HFF-Myc (cell line): ENCODE measurements at places on chromosomes 4 and X.

DNA sequence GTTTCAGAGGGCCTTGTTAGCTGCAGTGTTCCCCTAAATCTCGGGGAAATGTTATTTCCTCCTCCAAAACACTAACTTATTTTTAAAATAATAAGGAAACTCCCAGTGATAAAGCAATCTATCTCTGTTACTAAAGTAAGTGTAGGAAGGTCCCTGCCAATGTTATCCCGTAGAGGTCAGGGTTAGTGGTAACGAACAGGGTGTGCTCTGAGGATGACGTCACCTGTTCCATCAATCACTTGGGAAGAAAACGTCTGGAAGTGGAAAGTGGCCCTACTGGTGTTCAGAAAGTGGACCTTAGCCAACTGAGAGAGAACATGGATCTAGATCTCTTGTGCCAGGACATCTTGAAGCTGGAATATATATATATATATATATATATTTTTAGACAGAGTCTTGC, 249.5 kb downstream of the BCOR start:
- DNase-seq: no peak

GRCh38 chr4:72991873-72992272, 77.6 kb downstream of the COX18 start:
- no peak for DNase-seq

DNA sequence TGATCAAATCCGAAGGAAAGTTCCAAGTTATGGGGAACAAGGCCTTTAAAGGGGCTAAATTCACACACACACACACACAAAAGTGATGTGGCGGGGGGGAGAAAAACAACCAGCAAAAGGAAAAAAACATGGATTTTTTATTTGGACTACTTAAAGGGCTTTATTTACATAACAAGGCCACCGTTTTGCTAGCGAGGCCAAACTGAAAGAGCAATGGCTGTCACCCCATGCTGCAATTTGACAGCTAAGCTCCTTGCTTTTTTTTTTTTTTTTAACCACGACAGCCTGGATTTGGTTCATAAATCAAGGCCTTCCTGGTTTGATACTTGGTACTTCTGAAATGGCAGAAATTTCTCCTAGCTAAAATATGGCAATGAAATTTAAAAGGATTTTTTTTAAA, 99.6 kb upstream of the PTCHD1 start:
- DNase-seq: no peak

DNA sequence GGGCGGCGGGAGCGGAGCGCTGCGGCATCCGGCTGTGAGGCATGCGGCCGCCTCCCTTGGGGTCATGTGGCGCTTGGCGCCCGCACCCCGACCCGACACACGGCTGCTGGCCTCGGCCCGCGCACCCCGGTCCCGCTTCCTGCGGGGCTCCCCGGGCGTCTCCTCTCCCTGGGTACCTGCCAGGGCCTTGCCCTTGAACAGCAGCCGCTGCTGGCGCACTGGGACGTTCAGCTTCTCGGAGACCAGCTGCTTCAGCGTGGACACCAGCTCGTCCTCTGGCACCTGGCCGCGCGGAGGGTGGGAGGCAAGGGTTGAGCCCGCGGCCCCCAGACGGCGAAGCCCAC, 391 bp downstream of the UBL4A start:
- DNase-seq: no peak

GRCh38 chrX:74523224-74523623, 91.2 kb downstream of the RLIM start:
- no peak for DNase-seq

DNA sequence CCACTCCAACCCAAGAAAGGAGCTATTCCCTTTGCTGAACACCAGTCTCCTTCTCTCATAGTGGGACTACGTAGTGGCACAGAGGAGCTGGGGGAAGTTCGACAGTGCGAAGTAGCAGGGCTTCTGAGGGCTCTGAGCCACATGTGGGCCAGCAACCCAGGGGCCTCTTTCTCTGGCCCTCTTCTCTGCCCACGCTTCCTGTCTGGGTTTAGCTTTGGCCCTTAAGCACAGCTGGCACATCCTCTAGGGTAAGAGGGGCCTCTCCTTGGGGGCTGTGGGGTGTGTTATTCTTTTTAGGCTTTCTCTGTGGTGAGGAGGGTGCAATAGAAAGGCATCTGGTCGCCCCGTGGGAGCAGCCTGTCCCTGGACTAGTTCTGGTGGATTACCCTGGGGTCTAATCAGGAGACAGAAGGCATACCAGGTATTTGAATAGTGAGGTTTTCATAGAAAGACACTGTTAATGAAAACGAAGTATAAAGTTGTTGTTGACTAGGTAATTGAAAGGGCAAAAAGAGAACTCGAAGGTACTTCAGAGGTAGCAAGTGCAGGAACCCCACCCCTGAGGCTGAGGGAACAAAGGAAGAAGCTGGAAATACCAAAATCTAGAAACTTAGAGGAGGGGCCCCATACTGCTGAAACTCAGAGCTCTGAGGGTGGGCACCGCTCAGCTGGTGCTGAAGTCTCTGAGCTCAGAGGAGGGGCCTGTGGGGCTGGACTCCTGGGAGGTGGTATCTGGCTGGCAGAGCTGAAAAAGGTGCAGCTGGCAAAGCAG, 151.9 kb upstream of the RPS6KA3 start:
- DNase-seq: no peak

DNA sequence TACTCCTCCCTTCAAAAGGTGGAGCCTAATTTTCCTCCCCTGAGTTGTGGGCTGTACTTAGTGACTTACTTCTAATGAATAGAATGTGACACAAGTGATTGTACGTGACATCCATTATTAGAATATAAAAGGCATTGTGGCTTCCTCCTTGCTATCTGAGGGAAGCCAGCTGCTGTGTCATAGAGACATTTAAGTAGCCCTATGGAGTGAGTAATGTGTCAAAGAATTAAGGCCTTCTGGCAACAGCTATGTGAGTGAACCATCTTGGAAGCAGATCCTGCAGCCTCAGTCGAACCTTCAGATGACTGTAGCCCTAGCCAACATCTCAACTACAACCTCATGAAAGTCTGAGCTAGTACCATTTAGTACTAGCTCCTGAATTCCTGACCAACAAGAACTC, 76.1 kb downstream of the BCOR start:
- no peak for DNase-seq

DNA sequence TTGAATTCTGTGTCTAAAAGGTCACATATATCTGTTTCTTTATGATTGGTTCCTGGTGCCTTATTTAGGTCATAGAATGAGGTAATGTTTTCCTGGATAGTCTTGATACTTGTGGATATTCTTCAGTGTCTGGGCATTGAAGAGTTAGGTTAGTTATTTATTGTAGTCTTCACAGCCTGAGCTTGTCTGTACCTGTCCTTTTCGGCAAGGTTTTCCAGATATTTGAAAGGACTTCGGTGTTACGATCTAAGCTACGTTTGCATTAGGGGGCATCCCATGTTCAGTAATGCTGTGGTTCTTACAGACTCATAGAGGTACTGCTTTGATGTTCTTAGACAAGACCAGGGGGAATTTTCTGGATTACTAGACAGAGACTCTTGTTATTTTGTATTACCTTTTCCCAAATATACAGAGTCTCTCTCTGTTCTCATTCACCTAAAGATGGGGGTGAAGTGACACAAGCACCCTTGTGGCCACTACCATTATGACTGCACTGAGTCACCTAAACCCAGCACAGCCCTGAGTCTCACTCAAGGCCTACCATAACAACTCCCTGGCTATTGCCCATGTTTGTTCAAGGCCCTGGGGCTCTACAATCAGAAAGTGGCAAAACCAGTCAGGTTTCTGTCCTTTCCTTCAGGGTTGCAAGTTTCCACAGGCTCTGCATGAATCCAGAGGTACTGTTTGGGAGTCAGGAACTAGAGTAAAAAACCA, 30.1 kb upstream of the CYSLTR1 start:
- no peak for DNase-seq
